ENCODE measurements at places on chromosomes 16 and 17.

- no peak for DNase-seq
These were observed 28.4 kb upstream of the ZNF423 start for GRCh38 chr16:49884033-49885015.

DNA sequence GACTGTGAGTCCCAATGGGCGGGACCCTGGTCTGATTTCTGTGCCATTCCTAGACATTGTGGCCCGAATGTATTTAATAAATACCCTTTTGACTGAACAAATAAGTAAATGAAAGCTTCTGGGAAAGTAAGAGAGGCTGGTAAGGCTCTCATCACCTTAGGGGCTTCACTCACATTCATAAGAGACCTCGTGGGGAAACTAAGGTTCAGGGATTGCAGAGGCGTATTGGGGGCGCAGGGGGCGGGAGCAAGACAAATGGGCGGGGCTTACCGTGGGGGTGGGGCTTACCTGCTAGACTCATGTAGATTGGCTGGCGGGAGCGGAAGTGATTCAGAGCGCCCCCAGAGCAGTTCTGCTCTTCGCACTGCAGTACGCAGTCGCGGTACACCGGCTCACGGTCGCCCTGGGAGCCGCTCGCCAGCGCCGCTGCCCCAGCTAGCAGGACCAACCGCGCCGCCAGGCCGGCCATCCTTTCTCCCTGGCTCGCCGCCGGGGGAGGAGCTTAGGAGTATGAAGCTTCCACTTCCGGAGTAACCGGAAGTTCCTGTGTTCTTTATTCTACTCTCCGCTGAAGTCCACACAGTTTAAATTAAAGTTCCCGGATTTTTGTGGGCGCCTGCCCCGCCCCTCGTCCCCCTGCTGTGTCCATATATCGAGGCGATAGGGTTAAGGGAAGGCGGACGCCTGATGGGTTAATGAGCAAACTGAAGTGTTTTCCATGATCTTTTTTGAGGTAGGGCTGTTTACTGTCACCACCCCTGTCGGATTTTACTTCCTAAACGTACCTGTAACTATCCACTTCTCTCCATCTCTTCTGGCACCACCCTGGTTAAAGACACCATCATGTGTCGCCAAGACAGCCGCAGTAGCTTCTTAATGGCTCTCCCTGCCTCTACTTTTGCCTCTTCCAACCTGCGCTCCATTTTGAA, at the start of gene PGAP3:
PGAP3 (minus strand) TSS at position 512 of the 929 bp plus-strand sequence; CDS start at position 469, 43 bp downstream.
- peak; percentile 81 for DNase-seq

- DNase-seq = no peak
These were observed 25.3 kb downstream of the BFAR start for GRCh38 chr16:14658063-14658462.

DNA sequence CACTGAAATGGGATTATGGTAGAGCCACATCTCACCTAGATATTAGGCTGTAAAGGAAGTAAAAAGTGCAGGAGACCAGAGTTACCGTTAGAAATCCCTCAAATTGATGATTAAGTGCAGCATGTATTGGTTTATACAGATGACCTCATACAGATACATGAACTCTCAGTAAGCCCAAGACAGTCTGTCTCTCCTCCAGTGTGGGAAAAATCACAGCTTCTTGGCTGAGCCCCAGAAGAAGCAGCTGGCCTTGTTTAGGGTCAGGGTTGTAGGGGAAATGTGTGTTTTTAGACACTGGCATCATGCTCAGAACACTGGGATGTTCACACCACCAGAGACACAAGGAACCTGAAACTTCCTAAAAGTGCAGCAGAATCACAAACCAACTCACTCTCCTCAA, 135.9 kb downstream of the KATNIP start:
- DNase-seq = no peak

GRCh38 chr17:44217738-44218343, 1.6 kb downstream of the UBTF start:
- no peak for DNase-seq

- no peak for DNase-seq
These were observed 13.2 kb upstream of the TMEM100 start for GRCh38 chr17:55735731-55736405.

DNA sequence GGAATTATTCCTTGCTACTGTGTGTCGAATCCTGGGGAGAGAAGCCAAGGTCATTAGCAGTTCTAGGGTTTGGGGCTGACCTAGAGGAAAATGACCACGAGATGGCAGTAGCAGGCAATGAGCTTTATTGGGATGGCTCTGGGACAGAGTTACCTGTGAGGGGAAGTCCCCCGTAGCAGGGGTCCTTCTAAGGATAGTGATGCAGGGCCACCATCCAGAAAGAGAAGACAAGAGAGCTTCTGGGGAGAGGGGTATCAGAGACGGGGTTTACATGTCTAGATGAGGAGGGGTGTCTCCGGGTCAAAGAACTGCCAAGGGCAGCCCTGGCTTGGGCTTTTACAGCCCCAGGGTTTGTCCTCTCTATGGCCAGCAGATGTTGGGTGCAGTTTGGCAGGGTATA, 6.4 kb upstream of the GGT6 start:
- peak; percentile 9 for DNase-seq

GRCh38 chr16:3431779-3432219, 11.5 kb downstream of the ZNF597 start:
- peak; percentile 19 for DNase-seq

DNA sequence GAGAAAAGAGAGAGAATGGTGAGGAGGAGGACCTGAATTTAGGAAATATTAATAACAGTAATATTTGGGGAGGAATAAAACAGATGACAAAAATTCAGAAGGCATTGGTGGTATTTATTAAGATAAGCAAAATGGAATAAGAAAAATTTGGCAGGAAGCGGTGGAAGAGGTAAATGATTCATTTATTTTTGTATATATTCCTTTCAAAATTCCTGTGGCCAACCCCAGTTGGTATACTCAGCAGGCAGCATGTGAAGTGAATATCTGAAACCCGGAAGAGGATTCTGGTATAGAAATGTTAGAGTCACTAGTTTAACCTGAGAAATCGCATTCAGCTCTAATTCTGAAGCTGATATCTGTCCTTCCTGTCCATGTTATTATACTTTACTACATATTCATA, 792.0 kb downstream of the KCNJ2 start:
- no peak for DNase-seq

DNA sequence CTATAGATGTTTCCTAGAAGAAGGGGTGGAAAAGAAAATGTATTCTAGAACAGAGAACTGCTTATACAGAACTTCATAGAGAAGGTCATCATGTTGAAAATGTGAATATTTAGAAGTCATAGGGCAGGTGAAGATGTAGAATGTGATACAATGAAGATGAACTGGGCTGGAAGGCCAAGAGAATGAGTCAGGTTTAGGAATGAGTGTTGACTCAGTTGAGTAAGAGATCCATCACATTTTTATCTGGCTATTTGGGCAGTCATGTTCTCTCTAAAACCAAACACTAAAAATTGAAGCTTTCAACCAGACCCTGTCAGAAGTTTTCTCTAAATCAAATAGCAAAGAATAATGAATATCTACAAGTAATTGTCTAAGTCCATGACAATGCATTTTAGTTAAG, 660.5 kb downstream of the KCNJ2 start:
- DNase-seq = no peak

- DNase-seq = no peak
These were observed 309.5 kb upstream of the PMFBP1 start for GRCh38 chr16:72481419-72481818.
